Progenitor cell of endocrine pancreas (in vitro differentiated cells): ENCODE measurements at places on chromosomes 12 and 14. TPM values are rescaled to one million over a fixed set of nuclear protein-coding genes. Genes with fewer than 3 reads are reported as not detected.

Gene PROX2
- total RNA-seq = not detected in 2 replicates

Gene SERPINA5
- 37.7 and 39.5 TPM in 2 replicates for total RNA-seq

Gene GALNT6
- 3.7 and 4.7 TPM in 2 replicates for total RNA-seq

DNA sequence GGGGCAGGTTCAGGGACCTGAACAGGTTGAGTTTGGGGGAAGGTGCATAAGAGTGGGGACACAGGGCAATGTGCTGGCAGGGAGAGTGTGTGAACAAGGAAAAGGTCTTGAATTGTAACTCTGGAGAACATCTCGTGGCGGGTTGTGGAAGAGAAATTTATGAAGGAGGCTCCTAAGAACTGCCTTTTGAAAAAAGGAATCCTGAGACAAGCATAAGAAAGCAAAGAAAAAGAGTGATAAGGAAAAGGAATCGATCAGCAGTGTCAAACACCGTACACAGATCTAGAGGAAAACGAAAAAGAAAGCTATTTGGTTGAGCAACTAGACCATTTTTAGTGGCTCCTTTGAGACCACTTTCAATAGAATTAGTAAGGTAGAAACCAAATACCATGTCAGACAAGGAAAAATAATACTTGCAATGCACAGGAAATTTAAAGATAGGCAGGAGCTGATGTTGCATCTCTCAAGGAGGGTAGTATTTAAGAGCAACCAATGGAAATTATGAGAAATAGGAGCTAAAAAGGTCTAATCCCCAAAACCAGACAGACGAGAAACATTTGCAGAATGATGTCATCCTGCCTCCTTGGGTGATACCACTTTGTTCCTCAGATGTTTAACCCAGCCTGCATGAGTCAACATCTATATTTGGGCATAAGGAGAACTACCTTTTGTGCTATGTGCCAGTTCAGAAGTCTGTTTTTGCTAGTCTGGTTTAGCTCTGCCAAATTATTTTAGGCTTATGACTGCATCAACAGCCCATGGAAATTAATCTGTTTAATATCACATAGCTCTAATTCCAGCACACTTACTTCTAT is 64.5 kb upstream of the STK38L start:
- no peaks in the 10 kb centered on the region for H3K27me3 ChIP-seq
- no peaks in the 10 kb centered on the region for H3K36me3 ChIP-seq
- H3K27ac ChIP-seq = peak overlapping the region; percentile 60
- peaks cover 7% of the 10 kb centered on the region for H3K4me1 ChIP-seq
- no peak for DNase-seq

DNA sequence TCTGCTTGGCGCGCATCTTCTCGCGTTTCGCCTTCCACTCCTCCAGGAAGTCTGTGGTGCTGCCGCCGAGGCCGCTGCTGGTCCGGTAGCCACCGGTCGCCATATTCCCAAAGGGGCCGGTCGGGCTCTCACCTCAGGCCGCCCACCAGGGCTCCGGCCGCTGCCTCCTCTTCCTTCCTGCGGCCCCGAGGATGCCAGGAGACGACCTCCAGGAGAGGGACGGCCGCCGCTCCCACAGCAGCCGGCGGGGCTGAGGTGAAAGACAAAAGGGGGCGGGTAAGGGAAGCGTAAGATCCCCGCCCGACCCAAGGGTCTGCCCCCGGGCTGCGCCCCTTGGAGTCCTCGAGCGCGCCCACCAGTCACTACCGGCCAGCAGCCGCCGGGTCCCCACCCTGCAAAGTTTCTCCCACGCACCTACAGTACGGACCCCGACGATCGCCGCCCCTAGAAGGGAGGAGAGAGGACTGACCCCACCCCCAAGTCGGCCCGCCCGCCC is 574 bp downstream of the PAWR start:
- H3K36me3 ChIP-seq = no peaks in the 10 kb centered on the region
- peak overlapping the region; percentile 87 for H3K4me3 ChIP-seq
- peak overlapping the region; percentile 97 for H3K27ac ChIP-seq
- DNase-seq = no peak

DNA sequence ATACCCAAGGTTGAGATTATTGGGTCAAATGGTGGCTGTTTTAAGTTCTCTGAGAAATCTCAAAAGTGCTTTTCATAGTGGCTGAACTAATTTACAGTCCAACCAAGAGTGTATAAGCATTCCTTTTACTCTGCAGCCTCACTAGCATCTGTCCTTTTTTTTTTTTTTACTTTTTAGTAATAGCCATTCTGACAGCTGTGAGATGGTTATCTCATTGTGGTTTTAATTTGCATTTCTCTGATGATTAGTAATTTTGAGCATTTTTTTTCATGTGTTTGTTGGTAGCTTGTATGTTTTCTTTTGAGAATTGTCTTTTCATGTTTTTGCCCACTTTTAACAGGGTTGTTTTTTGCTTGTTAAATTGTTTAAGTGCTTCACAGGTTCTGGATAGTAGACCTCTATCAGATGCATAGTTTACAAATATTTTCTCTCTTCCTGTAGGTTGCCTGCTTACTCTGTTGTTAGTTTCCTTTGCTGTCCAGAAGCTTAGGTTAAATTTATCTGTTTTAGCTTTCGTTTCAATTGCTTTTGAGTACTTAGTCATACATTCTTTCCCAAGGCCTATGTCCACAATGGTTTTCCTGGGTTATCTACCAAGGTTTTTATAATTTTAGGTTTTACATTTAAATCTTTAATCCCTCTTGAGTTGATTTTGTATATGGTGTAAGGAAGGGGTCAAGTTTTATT is 881.3 kb upstream of the SEL1L start:
- no peak overlapping the region for H3K27ac ChIP-seq
- no peak overlapping the region for H3K4me3 ChIP-seq
- no peaks in the 10 kb centered on the region for H3K36me3 ChIP-seq
- H3K4me1 ChIP-seq = peaks cover 19% of the 10 kb centered on the region

GRCh38 chr12:69240631-69240995 is 1.2 kb downstream of the CPSF6 start:
- peaks cover 4% of the 10 kb centered on the region for H3K36me3 ChIP-seq
- peaks cover 28% of the 10 kb centered on the region for H3K4me1 ChIP-seq
- H3K27ac ChIP-seq = peak overlapping the region; percentile 99
- no peaks in the 10 kb centered on the region for H3K27me3 ChIP-seq
- no peak for DNase-seq
